SW480 (cell line): ENCODE measurements at places on chromosomes 5 and 9.

- DNase-seq = no peak
Observed at GRCh38 chr5:133703935-133704334, 91.6 kb upstream of the FSTL4 start.

- DNase-seq = no peak
Observed at GRCh38 chr5:158642879-158643278, 456.8 kb downstream of the EBF1 start.

- DNase-seq = no peak
Observed at GRCh38 chr9:123033864-123034601, 566 bp downstream of the GPR21 start.

DNA sequence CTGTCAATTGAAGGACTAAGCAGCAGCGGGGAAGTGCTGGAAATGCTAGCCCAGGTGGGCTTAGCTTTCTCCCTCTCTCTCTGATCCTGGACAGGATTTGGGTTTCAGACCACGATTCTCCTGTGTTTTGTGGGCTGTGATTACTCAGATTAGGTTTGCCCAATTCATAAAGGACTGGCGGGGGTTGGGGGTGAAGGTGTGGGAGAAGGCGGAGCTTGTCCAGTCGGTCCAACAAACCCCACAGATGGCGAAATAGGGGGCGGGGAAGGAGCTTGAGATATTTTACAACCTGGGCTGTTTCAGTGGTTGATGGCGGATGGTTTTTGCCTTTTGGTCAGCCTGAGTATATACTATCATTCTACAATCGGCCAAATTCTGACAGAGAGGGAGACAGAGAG is 35.2 kb downstream of the PCDHAC2 start:
- DNase-seq = peak; percentile 71

- no peak for DNase-seq
Observed at GRCh38 chr5:11222169-11222568, 461.1 kb upstream of the DAP start.

- DNase-seq = peak; percentile 10
Observed at GRCh38 chr9:72872718-72873117, 80.1 kb downstream of the ALDH1A1 start.

DNA sequence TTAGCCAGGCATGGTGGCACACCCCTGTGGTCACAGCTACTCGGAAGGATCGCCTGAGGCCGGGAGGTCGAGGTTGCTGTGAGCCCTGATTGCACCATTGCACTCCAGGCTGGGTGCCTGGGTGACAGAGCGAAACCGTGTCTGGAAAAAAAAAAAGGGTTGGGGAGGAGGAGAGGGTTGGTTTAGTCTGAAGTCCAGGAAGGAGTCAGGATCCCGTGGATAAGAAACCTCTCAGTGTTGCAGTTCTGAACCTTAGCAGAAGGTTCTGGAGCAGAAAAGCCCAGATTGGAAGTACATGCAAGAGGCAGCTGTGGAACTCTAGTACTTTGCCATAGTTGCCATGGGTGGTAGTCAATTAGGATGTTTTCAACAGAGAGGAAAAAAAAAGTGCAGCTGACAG is 125.2 kb upstream of the CPEB4 start:
- no peak for DNase-seq

DNA sequence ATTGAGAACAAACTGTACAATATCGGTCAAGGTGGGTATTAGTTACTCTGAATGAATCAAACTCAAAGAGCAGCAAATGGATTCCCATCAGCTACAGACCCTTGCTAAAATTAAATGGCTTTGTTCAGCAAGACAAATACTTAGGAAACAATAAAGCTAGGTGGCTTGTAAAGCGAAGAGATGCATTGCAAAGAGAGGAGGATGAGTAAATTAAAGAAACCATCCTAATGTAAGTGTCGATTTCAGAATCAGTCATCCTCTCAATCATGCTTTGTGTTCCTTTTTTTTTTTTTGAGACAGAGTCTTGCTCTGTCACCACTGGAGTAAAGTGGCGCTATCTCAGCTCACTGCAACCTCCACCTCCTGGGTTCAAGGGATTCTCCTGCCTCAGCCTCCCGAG is 359.2 kb upstream of the ZNF462 start:
- DNase-seq = no peak

GRCh38 chr9:28688172-28688571 is 1114.9 kb upstream of the C9orf72 start:
- no peak for DNase-seq

DNA sequence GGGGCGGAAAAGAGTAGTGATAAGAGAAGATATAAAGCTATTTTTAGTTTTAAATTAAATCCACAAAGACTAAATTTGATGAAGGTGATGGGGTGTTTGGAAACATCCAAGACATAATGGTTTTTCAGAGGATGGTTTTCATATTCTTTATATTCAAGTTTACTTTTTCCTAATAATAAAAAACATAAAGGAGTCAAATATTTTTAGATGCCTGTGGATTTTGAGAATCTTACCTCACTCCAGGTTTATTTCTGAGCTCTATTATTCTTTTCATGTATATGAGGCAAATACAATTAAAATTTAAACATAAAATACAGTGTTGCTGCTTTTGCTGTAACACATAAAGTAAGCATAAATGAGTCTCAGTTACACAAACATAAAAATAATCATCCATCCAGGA is 22.2 kb downstream of the MRPS30 start:
- DNase-seq = no peak

- no peak for DNase-seq
Observed at GRCh38 chr9:4464911-4465513, 25.3 kb upstream of the SLC1A1 start.

DNA sequence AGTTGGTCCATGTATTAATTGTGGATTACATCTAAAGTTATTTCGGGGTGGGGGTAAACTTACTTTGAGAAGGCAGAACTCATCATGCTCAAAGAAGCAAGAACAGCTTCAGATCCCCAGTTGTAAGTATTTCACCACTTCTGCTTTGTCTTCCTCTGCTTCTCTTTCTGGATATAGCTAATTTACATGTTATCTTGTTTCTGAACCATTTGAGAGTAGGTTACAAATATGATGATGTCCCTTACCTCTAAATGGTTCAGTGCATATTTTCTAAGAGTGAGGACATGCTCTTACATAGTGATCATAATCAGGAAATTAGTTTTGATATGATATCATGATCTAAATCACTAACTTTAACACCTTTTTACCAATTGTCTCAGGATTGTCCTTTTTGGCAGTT is 11.9 kb downstream of the TRIO start:
- DNase-seq = no peak

GRCh38 chr5:145110834-145111233 is 724.3 kb downstream of the PRELID2 start:
- DNase-seq = no peak

DNA sequence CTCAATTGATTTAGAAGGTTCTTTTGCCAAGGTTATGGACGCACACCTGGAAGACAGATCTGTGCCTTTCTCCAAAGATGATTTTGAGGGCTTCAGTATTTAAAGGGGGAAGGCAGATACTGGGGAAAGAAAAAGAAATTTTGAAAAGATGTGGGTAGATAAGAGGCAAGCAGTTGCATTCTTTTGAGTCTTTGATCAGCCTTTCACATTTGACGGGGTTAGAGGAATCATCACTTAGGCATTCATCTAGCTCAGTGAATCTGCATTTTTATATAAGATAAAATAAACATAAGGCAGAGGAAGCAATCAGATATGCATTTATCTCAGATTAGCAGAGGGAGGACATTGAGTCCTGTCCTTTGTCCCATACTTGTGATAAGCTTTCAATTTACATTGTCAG is 243.4 kb upstream of the RAI14 start:
- DNase-seq = no peak

DNA sequence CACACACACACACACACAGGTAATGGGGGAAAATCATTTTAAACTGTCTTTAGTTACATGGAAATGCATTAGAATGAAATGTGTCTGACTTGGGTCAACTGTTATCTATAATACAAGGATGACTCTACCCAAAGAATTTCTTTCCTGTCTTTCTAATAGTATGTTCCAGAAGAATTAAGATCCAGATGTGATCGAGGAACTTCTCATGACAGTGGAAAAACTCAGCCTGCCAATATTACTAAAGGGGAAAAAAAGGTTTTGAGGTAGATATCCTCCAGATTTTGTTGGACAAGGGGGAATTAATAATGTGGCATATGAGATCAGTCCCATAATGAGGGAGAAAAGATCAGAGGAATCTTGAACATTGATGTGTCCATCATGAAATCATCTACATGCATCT is 190.6 kb upstream of the MAP3K1 start:
- no peak for DNase-seq

- DNase-seq = no peak
Observed at GRCh38 chr9:79610019-79610631, 38.4 kb downstream of the TLE4 start.

GRCh38 chr5:61293071-61293470 is 39.0 kb upstream of the ZSWIM6 start:
- DNase-seq = no peak

- no peak for DNase-seq
Observed at GRCh38 chr9:86676396-86676795, 270.9 kb downstream of the GAS1 start.

DNA sequence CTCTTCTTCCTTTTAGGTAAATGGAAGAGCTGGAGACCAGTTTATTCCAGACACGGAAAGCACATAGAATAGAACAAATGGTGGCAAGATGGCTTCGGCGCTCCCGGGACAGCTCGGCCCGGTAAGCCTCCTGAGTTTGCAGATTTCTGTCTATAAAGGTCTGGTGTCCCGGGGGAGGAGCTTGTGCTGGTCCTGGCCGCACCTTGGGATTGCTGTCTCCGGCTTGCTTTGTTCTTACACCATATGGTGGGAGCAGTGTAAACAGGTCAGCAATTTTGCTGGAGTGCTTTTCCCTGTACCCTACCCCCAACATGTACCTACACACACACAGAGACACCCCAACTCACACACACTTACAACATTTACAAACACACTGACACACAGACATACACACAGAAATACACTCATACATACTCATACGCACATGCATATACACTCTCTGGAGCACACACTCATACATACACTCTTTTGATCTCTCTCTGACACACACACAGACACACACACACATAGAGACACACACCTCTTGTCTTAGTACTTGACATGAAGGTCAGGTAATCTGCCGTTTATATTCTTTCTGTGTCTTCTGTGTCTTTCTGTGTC is 42.0 kb downstream of the FRMPD1 start:
- peak; percentile 12 for DNase-seq

- peak; percentile 49 for DNase-seq
Observed at GRCh38 chr9:87324613-87325194, 173.0 kb upstream of the DAPK1 start.

- no peak for DNase-seq
Observed at GRCh38 chr9:96318921-96319565, 17.1 kb upstream of the HSD17B3 start.

DNA sequence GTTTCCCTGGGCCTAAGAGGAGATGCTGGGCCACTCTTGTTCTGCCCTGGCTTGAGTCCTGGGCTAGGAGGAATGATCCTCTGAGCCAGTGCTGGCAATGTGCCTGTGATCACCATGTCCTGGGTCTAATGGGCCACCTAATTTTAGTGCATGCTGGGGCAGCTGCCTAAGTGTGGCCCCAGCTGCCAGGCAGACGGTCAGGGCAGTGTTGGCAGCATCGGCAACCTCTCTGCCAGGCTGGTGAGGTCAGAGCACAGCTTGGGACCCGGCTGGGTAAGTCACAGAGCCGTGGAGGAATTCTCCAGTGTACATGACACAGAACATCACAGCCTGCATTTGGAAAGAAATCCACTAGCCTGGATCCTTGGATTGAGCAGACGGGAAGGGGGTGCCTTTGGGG is 21.4 kb upstream of the PITX1 start:
- no peak for DNase-seq

DNA sequence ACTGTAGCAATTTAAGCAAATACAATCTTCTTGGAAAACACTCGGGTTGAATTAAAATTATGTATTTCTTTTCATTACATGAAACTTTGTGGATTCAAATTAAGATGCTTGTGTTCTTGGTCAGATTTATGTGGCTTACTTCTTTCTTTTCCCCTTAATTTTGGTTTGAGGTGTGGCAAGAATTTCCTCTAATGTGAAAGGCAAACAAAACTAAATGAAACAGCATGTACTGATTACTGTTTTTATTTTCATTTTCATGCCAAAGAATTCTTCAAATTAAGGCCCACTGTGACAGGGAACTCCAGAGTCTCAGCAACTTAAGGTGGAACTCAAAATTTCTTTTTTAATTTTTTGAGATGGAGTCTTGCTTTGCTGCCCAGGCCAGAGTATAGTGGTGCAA is at the start of gene OMD:
TSS of gene OMD (minus strand) at position 132 of the 400 bp plus-strand sequence. CDS start 6,913 bp downstream, outside the sequence.
- DNase-seq = no peak

DNA sequence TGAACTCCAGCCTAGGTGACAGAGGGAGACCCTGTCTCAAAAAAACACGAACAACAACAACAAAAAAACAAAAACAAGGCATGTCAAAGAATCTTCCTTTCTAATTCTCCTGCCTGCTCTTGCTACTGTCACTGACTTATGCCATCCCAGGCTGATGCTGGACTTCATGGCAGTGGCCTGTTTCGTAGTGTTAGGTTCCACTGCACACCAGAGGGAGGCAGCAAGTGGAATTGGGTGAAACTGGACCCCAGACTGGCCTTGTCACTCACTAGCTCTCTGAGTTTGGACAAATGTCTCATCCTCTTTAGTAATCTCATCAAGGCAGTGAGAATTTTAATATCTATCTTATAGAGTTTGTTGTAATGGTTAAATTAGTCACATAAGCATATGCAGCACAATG is 12.9 kb downstream of the NIM1K start:
- DNase-seq = no peak

DNA sequence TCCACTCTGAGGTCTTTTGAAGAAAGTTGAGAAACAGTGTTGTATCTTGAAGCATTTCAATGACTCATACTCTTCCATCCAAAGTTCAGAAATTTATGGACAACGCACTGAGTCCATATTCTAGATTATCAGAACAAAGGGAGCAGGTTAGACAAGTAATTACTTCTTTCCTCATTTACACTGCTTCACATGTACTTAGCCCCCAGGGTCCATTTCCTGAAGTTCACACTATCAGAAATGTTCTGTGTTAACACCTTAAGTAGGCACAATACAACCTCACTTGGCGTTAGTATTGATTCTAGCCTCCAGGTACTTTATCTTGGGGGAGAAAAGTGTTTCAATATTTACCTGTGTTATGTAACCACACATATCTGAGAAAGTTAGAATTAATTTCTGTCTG is 487.9 kb upstream of the DMAC1 start:
- no peak for DNase-seq

DNA sequence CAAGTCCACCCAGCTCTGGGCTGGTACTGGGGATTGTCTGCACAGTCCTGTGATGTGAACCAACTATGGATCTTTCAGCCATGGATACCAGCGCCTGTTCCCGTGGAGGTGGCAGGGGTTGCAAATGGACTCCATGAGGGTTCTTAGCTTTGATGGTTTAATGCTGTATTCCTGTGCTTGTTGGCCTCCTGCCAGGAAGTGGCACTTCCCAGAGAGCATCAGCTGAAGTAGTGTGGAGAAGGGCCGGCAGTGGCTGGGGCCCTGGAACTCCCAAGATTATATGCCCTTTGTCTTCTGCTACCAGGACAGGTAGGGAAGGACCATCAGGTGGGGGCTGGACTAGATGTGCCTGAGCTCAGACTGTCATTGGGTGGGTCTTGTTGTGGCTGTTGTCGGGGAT is 1104.8 kb upstream of the COX7C start:
- DNase-seq = no peak
